ENCODE measurements at places on chromosomes 5 and 9. TPM values are rescaled to one million over a fixed set of nuclear protein-coding genes. Genes with fewer than 3 reads are reported as not detected.

- H3K4me1 ChIP-seq = no peaks in the 10 kb centered on the region
- no peak overlapping the region for H3K27ac ChIP-seq
- no peak overlapping the region for H3K4me3 ChIP-seq
- DNase-seq = no peak
Observed at GRCh38 chr5:133236541-133236951, 184.7 kb downstream of the HSPA4 start.

- no peak overlapping the region for H3K4me3 ChIP-seq
- no peaks in the 10 kb centered on the region for H3K27me3 ChIP-seq
- H3K27ac ChIP-seq = no peak overlapping the region
- no peaks in the 10 kb centered on the region for H3K4me1 ChIP-seq
- DNase-seq = no peak
Observed at GRCh38 chr5:16559702-16560101, 57.1 kb downstream of the RETREG1 start.

GRCh38 chr5:65105301-65105700, 336.6 kb downstream of the CWC27 start:
- H3K4me1 ChIP-seq = no peaks in the 10 kb centered on the region
- no peak for DNase-seq
- H3K27ac ChIP-seq = no peak overlapping the region
- no peak overlapping the region for H3K4me3 ChIP-seq
- no peaks in the 10 kb centered on the region for H3K36me3 ChIP-seq

GRCh38 chr9:134405527-134405926, 79.3 kb downstream of the RXRA start:
- no peaks in the 10 kb centered on the region for H3K36me3 ChIP-seq
- no peaks in the 10 kb centered on the region for H3K27me3 ChIP-seq
- H3K4me1 ChIP-seq = peaks cover 27% of the 10 kb centered on the region

GRCh38 chr5:55004729-55005128, 19.3 kb upstream of the GZMK start:
- no peaks in the 10 kb centered on the region for H3K4me1 ChIP-seq
- H3K36me3 ChIP-seq = no peaks in the 10 kb centered on the region
- H3K27ac ChIP-seq = no peak overlapping the region
- DNase-seq = no peak

- H3K4me1 ChIP-seq = no peaks in the 10 kb centered on the region
- no peaks in the 10 kb centered on the region for H3K36me3 ChIP-seq
- no peak for DNase-seq
- no peak overlapping the region for H3K4me3 ChIP-seq
- H3K27ac ChIP-seq = no peak overlapping the region
Observed at GRCh38 chr5:168153263-168153875, 138.1 kb upstream of the WWC1 start.

DNA sequence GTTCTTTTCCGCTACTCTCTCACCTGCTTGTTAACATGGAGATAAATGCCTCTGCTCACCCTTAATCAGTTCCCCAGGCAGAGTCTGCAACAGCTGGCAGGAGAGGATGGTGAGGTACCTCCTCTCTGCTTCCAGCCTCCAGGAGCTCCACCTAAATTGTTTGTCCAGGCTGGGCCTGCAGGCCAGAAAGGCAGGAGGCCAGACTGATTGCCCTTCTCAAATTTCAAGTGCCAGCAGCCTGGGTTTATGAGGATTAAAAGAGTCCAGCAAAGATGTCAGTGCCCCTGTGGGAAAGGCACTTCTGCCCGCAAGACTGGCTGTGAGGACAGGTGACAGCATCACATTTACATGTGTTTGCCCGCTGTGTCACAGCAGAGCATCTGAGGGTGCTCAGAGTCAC, 19.8 kb downstream of the CORO2A start:
- H3K27ac ChIP-seq = no peak overlapping the region
- peaks cover 33% of the 10 kb centered on the region for H3K4me1 ChIP-seq
- H3K36me3 ChIP-seq = no peaks in the 10 kb centered on the region

DNA sequence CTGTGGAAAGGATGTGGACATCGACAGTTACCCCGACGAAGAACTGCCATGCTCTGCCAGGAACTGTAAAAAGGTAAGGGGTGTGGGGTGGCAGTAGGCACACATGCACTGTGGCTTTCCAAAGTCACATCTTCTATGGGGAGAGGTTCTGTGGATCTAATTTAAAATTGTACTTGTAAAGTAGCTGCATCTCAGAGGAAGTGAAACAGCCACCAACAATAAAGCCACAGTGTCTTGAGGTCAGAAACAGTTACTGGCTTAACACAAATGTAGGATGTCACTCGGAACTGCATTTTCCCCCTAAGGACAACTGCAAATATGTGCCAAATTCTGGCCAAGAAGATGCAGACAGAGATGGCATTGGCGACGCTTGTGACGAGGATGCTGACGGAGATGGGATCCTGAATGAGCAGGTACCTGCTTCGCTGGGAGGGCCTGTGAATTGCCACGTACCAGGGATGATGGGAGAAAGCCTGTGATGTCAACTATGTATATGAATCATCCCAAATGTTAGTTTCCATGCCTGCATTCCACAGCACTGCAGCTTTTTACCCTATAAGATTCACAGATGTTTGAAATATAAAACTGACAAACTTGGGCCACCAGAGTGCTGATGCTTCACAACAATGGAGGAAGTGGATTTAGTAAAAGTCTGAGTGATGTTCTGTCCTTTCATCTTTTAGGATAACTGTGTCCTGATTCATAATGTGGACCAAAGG, 35.3 kb downstream of the THBS4 start:
- no peaks in the 10 kb centered on the region for H3K27me3 ChIP-seq
- peak overlapping the region; percentile 47 for H3K4me3 ChIP-seq
- peak overlapping the region; percentile 62 for H3K27ac ChIP-seq
- no peaks in the 10 kb centered on the region for H3K36me3 ChIP-seq
- H3K4me1 ChIP-seq = peaks cover 23% of the 10 kb centered on the region

DNA sequence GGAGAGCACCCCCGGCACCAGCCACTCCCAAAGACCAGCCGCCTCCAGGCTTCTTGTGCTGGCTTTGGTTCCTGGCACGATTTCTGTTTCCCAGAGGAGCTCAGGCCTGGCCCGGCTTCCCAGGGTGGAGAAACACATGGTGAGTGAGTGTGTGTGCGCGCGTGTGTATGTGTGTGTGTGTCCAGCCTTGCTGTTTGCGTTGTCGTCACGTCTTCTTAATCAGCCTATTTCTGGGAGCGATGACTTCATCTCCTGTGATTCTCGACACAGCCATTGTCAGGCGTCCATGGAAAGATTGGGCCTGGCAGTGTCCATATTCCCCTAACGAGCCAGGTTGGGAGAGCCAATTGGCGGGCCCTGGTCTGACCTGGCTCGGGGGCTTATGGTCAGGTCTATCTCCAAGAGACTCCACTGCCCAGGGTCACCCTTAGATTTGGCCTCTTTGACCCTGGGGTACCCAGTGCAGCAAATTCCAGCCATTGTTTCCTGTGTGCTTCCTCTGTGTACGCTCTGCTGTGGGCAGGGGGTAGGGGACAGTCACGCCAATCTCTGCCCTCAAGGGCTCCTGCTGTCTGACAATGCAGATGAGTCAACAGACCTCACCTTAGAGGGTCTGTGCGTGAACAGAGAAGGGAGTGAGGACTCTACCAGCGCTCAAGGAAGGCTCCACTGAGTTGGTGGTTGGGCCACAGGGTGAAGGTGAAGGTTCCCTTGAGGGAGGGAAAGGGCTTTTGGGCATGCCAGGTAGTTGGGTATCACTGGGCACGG, 73.8 kb downstream of the DAB2IP start:
- no peak for DNase-seq
- H3K4me1 ChIP-seq = peaks cover 14% of the 10 kb centered on the region
- no peaks in the 10 kb centered on the region for H3K36me3 ChIP-seq
- no peaks in the 10 kb centered on the region for H3K27me3 ChIP-seq
- H3K4me3 ChIP-seq = no peak overlapping the region

- H3K4me3 ChIP-seq = no peak overlapping the region
- no peak overlapping the region for H3K27ac ChIP-seq
- H3K4me1 ChIP-seq = no peaks in the 10 kb centered on the region
- DNase-seq = no peak
Observed at GRCh38 chr9:133679466-133680061, 43.4 kb downstream of the DBH start.

- no peaks in the 10 kb centered on the region for H3K27me3 ChIP-seq
- no peak overlapping the region for H3K27ac ChIP-seq
- no peak overlapping the region for H3K4me3 ChIP-seq
- no peak for DNase-seq
- H3K36me3 ChIP-seq = no peaks in the 10 kb centered on the region
Observed at GRCh38 chr5:17184588-17184987, 32.8 kb upstream of the BASP1 start.

Gene RLN2
- not detected for total RNA-seq

Gene F2RL2
- total RNA-seq = not detected

Gene CCDC183
- total RNA-seq = 1.6 TPM

Gene LECT2
- total RNA-seq = not detected

All from Karpas-422 (cell line).